ENCODE measurements at places on chromosomes 12 and 14. TPM values are rescaled to one million over a fixed set of nuclear protein-coding genes. Genes with fewer than 3 reads are reported as not detected.

DNA sequence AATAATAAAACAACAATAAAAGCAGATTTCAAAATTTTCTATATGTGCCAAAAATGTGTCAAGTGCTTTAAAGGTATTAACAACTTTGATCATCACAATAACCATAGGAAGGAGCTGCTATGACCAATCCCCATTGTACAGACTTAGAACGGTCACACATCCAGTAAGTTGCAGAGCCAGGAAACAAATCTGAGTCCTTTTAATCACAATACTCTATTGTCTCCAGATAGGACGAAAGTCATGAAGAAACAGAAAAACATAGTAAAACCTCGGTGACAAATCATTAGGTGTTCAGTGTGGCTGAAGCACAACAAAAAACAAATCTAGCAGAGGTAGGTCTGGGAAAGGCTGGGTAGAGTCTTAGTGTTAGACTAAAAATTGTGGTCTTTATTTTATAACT lies 178.8 kb downstream of the GRIP1 start:
- H3K27ac ChIP-seq: no peak overlapping the region
- no peak for DNase-seq
- peaks cover 25% of the 10 kb centered on the region for H3K27me3 ChIP-seq
- no peak overlapping the region for H3K4me3 ChIP-seq
- no peaks in the 10 kb centered on the region for H3K36me3 ChIP-seq

Gene PLEKHG7
- not detected for total RNA-seq

- no peaks in the 10 kb centered on the region for H3K27me3 ChIP-seq
- H3K27ac ChIP-seq: no peak overlapping the region
- DNase-seq: no peak
- H3K4me3 ChIP-seq: no peak overlapping the region
These were observed 21.2 kb downstream of the RTL1 start for GRCh38 chr14:100882026-100882967.

- no peaks in the 10 kb centered on the region for H3K4me1 ChIP-seq
- DNase-seq: no peak
- no peaks in the 10 kb centered on the region for H3K27me3 ChIP-seq
- no peaks in the 10 kb centered on the region for H3K36me3 ChIP-seq
- H3K4me3 ChIP-seq: no peak overlapping the region
These were observed 192.5 kb upstream of the PWP1 start for GRCh38 chr12:107493135-107493494.

Measured in HCT116 (cell line).